ENCODE measurements at places on chromosomes 4 and X.

- no peak for DNase-seq
Observed at GRCh38 chr4:56681158-56681852, at the start of gene HOPX. Gene HOPX, minus strand, starts transcription at chr4:56681296. Its CDS starts 23,480 bp downstream, at chr4:56657816.

DNA sequence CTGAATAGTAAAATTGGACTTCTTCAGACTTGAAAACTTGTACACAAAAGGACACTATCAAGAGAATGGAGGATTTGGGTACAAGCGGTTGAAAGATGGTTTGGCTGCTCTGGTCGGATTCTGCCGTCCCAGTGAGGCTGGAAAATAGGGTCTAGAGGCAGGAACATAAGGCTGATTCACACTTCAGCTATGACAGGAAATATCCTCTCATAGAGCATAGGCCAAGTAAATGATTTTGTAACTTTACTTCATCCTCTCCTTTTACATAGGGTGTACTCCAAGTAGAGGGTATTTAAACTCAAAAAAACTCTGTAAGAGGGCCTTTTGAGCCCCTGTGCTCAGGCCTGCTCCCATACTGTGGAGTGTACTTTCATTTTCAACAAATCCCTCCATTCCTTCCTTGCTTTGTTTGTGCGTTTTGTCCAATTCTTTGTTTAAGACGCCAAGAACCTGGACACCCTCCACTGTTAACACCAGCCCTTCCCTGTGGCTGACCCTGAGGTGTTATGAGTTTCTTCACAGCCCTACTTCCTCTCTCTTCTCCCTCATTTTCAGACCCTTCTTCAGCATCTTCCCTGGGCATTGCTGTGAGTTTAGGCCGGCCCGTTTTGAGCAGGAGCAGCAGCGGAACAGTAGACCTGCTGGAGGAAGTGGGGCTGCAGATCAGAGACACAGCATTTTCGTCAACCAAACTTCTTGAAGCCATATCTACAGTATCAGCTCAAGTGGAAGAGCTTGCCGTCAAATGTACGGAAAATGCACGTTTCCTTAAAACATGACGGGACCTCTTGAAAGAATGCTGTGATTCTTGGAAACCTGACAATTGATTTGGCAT, 7.2 kb downstream of the PGAM4 start:
- peak; percentile 33 for DNase-seq

DNA sequence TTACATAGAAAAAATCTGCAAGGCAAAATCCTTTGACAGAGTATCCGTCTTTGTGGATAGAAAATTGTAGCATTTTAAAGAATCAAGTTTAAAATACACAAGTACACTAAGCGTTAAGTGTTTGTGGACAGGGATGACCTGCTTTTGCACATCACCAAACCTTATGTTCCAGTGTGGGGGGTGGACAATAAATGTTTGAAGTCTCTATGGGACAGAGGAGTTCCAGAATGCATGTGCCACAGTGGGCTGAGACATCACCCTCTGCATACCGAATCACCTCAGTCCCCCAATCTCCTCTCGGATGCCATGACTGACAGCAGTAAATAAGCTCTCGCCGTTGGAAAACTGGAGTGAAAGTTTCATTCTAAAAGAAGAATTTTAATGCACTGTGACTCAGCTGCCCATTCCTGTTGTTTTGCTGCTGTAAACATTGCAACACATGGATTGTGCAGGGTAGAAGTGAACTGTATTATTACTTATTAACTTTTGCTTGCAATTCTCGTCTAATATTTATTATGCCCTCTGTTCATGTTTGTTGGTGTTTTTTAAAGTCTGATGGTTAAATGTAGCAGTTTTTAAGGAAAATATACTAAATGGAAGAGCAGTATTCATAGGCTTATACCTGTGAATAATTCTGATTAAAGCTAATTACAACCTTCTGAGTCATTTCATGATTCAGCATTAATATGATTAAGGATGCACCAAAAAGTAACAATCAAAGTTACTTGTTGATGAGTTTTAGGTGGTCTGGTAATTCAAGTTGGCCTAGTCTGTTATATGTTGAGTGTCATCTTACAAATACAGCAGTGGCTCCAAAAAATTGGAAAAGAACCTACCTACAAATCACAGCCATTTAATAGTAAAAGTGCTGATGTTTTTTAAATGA, 24.0 kb downstream of the CDKN2AIP start:
- peak; percentile 73 for DNase-seq

DNA sequence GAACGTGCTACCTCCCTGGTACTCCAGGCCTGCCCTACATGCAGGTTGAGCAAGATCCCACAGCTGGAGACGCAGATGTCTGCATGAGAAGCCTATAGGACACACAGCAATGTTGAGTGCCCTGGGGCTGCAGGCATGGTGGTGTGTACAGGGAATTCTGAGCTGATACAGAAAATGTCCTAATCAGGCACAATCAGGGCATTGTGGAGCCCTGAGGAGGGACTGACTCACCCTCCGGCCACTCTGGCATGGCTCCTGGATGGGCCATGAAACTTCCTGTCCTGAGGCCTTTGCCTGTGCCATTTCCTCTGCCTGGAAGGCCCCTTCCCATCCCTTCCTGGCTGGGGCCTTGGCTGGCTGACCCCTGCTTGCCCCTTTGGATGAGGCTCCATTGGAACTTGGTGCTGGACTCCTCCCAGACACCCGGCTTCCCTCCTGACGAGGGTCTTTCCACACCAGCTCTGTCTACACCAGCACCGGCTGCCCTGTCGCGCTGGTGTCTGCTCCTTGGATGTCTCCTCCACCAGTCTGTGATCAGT, 16.7 kb upstream of the AFAP1 start:
- DNase-seq: peak; percentile 57

DNA sequence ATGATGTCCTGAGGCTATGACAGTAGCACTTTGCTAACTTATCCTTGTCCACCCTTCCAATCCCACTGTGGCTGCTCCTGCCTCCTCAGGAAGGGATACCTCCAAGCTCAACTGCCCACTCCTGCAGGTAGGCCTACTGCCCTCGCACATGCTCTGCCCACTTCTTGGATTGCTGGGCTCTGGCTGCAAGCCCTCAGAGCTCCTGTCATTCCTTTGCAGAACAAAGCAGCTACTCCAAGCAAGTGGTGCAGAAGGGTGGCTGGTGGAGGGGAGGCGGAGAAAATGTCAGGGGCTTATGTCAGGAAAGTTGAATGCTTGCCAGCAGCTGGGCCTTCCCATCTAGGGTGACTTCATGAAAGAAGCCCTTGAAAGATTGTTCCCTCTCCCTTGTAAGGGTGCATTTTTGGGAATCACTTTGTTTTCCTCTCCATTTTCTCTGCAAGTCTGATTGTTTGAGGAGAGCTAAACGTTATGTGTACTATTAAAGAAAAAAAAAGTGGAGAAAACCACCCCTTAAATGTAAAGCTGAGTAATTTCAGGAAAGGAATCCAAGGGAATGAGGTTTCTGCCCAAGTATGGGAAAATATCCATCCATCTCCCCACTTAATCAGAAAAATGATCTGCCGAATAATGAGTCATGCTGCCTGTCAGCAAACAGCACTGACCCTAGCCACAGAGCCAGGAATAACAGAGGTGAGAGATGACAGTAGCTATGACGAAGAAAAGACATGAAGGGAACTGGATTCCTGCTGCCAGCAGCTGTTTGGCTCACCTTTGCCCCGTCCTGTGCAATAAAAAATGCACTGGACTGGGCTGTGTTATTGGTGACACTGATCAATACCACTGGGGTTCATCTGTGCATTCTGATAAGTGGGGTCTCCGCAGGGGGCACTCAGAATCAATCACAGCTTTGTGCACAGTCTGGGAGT, 102.0 kb downstream of the RTL5 start:
- peak; percentile 65 for DNase-seq

DNA sequence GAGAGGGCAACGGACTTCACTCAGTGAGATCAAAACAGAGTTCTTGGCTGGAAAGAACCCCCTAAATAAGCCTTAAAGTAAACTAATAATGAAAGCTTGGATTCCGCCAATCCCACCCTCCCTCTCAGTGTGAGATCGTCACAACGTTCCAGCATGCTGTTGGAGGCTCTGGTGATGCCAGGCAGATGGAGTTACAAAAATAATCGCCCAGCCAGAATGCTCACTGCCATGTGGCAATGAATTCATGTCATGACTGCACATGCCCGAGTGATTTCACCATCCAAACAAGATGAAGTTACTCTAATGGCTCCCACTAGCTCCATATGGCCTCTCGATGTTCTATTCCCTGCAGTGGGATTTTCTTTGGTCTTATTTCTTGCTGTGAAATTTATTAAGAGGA, 248.0 kb downstream of the SPATA18 start:
- DNase-seq: no peak

- DNase-seq: peak; percentile 36
Observed at GRCh38 chr4:68349279-68349648, 626 bp downstream of the YTHDC1 start.

DNA sequence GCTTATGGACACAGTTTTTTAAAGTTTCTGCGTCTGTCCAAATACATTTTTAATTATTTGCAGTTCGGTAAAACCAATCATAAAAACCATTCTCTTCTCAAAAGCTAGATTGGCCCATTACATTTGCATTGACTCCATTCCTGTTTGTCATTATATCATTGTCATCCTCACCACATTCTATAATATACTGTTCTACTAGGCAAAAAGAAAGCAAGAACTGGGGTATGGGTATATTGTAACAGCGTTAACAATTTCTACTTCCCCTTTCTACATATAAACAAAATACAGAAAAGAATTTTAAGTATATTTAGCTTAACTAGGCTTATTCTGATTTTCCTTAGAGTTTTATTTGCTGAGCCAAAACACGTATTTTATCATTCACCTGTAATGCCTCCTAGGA, 91.8 kb downstream of the RAP1GDS1 start:
- no peak for DNase-seq
